ENCODE measurements at places on chromosomes 11 and 22.
A peak's percentile ranks its signal among the peaks of the same experiment; 100 is the strongest.

DNA sequence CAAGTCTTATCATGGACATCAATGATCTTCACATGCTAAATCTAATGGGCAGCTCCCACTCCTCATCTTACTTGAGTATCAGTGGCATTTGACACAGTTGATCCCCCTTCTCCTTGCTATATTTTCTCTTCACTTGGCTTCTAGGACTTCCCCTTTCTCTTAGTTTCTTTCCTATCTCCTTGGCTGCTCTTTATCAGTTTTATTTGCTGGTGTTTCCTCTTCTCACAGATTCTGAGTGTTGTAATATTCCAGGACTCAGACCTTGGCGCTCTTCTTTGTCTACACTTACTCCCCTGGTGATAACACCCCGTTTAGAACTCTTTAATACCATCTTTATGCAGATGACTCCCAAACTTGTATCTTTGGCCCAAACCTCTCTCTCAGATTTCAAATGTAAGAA lies 33.9 kb upstream of the RASSF10 start:
- DNase-seq, result no peak

- no peak for DNase-seq
Measured at GRCh38 chr22:46238541-46238940, 11.6 kb downstream of the CDPF1 start.

GRCh38 chr11:64051297-64051696 lies 15.6 kb downstream of the FLRT1 start:
- no peak for DNase-seq

GRCh38 chr11:114164546-114164945 lies 105.0 kb downstream of the ZBTB16 start:
- no peak for DNase-seq

DNA sequence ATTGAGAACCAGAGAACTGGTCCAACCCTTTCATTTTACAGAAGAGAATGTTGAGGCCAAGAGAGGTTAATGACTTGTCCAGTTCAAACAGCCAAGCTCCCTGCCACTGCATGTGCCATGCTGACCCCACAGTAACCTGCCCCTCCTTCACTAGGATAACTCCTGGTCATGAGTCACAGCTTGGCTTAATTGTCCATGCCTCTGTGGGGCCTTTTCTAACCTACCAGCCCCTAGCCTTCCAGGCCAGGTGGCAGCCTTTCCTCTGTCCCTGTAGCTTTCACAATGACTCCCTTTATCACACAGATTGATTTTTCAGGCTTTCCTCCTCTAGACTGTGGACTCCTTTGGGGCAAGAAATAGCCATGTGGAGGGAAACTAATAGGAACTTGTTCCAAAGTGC lies 97.2 kb downstream of the PIWIL4 start:
- no peak for DNase-seq

- no peak for DNase-seq
Measured at GRCh38 chr11:106828976-106829375, 189.3 kb downstream of the GUCY1A2 start.

DNA sequence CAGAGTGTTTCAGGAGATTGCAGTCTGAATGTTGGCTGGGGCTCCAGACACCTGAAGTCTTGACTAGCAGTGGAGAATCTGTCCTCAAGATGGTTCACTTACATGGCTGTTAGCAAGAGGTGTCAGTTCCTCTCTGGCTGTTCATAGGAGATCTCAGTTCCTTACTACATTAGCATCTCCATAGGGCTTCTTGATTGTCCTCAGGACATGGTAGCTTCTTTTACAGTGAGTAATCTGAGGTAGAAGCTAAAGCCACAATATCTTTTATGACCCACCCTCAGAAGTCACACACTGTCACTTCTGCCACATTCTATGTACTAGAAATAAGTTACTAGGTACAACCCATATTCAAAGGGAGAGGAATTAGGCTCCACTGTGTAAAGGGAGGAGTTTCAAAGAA lies 10.5 kb upstream of the PATL1 start:
- DNase-seq, result no peak

DNA sequence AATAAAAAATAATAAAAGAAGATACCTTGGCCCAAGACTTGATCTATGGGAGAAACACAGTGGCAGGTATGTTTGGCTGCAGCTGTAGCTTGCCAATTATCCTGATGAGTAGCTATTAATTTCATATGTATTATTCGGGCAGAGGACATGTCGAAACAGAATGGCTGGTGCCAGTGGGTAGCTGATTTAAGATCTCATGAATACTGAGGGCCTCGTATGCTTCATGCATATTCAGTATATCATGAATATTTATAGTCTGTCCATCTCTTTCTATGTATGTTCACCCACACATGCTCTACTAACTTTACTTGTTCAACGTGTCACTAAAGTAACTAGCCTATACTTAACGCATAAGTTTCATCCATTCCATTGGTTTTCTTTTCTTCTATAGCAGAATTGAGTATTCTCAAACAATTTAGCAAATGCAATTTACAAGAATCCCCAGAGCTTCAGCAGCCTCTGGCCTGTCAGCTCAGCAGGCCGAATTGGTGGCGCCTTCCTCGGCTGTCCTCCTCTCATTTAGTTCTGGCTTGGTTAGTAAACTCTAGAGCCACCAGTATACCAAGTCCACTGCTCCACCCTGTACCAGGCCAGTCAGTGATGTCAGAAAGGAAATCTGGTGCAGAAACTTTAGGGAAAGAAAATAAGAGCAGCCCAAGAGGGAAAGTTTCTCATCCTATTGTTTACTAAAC lies 17.9 kb downstream of the ART5 start:
- no peak for DNase-seq

DNA sequence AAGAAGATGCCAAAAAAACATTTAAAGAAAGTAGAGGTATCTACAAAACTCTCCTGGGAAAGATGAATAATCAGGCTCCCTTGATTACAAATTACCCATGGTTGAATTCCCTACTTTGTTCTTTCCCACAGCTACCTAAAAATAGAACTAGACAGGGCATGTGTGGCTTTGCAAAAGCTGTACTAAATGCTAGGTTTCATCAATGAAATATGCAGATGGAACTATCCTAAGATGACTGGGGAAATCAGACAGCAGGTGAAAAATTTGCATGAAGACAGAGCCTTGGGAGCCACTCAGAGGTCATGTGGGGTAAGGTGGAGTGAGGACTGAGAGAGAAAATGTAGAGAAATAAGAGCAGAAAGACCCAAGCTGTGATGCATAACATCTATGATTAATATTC lies 14.7 kb downstream of the LAYN start:
- DNase-seq, result no peak

DNA sequence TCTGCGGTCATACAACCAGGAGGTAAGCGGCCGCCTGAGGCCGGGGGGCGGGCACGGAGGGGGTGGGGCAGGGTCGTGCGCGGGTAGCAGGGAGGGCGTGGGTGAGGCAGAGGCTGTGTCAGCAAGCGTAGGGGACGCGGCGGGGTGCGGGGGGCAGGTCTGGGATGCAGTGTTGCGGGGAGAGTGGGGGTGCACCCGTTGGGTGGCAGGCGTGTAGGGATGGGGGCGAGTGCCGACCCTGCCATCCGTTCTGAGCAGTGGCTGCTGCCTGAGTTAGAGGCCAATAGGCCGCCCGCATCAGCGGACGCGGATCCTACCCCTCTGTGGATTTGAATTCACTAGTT lies 1.4 kb downstream of the RIC8A start:
- DNase-seq, result no peak

- DNase-seq, result no peak
Measured at GRCh38 chr22:27377501-27378295, 423.9 kb downstream of the MN1 start.

GRCh38 chr11:95254716-95255115 lies 23.7 kb upstream of the SESN3 start:
- no peak for DNase-seq

DNA sequence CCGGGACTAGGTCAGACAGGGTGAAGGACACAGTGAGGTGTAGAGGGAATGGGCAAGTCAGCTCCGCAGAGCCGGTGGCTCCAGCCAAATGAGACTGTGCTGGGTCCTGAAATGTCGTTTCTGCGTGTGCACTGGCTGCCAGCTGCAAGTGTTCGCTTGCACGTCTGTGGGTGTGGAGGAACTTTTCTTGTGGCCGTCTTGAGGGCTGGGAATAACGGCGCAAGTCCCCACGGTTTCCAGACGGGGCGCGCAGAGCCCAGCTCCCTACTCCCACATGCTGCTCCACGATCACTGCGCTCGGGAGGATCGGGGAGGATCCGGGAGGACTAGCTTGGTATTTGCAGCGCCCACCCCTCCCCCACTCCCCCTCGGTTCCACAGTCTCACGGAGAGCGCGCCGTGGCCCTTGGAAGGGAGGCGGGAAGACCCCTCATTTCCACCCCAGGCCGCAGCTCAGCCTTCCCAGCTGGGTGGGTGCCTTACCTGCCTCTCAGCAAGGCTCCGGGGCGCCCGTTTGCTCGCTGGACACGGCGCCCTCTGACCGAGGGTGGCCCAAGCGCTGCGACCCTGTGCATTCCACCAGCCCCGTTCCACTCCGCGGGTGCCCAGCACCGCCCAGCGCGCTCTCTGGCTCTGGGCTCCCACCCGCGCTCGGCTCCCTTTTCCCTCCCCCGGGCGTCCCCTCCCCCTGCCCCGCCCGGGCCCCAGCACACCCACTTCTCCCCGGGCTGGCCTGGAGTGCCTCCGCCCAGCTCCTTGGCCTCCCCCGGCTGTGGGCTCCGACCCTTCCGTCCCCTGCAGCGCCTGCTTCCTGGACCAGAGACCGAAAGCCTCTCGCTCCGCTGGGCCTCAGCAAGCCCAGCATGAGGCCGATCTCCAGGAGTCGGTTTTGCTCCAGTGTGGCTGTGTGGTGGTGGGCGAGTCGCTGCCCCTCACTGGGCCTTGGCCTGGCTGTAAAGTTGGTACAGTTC lies at the start of gene KCNE3:
KCNE3 (minus strand) TSS at position 634 of the 970 bp plus-strand sequence. CDS start 9,986 bp downstream, outside the sequence.
- no peak for DNase-seq

- DNase-seq, result no peak
Measured at GRCh38 chr11:32562839-32563599, 20.6 kb upstream of the EIF3M start.

- DNase-seq, result no peak
Measured at GRCh38 chr11:95611827-95612226, 177.8 kb downstream of the FAM76B start.

GRCh38 chr11:65446446-65447277 lies 24.1 kb downstream of the NEAT1 start:
- no peak for DNase-seq

DNA sequence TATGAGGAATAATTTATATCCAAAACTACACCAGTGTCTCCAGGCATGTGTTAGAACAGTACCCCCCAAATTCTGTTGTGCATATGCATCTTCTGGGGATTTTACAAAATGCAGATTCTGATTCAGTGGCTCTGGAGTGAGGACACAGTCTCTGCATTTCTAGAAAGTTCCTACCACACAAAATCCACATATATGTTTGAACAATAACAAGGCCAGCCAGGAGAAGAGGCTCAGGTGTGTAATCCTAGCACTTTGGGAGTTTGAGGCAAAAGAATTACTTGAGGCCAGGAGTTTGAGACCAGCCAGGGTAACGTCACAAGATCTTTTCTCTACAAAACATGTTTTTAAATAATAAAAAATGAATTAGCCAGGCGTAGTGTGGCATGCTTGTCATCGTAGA lies 84.9 kb downstream of the ZNF280B start:
- no peak for DNase-seq

DNA sequence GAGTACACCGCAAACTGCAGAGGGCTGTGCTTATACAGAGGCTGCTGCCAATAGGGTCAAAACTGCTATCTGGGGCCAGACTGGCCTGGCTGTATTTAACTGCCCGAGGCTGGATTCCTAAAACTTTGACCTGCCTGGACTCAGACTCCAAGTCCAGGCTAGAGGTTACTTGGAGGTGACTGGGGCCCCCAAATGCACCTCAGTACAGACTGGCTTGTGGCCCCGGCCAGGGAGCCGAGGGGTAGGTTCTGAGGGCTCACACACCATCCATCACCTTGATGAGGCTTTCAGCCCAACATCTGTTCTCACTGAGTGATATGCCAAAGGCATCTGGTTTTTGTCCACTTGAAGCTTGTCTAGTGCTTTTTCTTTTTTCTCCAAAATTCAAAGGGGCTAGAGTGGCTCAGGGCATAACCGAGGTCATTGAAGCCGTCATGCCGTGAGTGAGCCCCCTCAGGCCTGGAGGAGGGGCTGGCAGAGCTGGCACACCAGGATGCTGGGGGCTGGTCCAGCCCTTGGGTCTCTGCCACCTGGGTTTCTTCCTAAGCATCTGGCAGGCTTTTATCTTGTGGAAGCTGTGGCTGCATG lies 52.4 kb upstream of the TTLL12 start:
- DNase-seq, result no peak

DNA sequence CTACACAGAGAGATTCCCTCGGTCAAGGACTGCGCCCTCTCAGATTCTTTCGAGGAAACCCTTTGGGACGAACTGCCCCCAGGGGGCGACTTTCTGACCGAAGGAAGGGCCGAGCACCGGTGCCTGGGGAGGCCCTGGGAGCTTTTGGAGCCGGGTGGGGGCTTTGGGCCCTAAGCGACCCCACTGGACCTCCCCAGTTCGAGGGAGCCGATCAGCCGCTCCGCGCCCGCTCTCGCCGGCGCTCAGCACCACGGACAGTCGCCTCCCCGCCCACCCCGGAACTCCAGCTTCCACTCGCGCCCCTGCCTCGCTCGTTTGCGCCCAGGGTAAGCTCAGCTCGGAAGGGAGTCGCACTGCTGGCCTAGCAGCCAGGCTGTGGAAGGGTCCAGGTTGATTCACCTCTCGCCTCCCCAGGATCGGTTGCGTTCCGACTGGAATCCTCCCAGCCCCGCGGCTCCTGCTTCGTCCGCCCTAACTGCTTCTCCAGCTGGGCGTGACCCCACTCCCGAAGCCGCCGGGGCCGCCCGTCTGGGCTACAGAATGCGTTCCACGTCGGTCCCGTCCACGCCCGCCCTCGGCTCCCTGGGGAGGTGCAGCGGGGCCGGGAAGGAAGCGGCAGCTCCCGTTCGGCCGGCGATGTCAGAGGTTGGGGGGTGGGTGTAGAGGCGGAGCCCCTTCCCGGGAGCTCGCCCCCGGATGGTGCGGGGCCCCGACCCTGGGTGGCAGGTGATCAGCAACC lies 428 bp downstream of the SCN3B start:
- peak; percentile 33 for DNase-seq

- DNase-seq, result no peak
Measured at GRCh38 chr11:42526426-42526825, 785.4 kb upstream of the API5 start.
